ENCODE measurements at places on chromosomes 12 and 14.

DNA sequence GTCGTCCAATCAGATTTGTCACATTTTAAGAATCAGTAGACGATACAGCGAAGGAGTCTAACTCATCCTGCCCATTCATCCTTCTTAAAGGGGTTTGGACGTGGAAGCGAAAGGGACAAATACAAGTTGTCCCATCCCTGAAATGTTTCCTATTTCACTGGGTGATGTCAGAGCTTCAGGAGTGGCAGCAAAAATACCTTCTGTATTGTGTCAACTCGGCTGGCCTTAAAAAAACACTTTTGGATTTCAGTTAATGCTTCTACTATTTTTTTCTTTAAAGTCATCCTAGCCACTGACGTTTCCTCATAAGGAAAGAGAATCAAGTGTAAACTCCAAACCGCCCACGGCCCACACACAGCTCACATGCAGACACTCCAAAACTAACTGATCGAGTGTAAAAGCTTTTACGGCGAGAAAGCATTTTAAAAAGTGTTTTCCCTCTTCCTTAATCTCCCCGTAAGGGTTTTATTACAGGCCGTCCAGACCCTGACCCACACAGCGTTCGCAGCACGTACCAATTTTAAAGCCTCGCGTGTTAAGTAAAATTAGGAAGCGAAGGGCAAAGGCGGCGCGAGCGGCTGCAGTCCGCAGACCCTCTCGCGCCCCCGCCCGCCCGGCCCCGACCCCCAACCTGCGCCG is 593 bp downstream of the CFL2 start:
- DNase-seq: no peak

DNA sequence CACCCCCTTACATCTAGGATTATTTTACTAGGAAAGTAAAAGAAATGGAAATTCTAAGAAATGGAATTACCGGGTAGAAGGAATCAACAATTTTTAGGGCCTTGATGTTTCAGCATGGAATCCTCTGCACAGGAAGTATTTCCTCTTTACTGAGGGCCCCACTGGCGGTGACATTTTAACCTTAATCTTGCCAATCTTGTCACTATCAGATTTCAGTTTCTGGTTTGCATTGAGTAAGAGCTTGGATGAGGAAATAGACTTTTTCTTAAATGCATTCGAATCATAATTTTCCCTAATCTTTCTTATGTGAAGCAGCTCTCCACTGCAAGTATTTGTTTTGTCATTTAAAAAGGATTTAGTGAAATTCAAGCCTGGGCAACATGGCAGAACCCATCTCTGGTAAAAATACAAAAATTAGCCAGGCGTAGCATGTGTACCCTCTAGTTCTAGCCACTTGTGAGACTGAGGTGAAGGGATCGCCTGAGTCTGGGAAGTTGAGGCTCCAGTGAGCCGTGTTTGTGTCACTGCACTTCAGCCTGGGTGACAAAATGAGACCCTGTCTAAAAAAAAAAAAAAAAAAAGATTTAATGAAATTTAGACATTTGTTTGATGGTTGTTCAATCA is 40.7 kb downstream of the TPCN1 start:
- no peak for DNase-seq

DNA sequence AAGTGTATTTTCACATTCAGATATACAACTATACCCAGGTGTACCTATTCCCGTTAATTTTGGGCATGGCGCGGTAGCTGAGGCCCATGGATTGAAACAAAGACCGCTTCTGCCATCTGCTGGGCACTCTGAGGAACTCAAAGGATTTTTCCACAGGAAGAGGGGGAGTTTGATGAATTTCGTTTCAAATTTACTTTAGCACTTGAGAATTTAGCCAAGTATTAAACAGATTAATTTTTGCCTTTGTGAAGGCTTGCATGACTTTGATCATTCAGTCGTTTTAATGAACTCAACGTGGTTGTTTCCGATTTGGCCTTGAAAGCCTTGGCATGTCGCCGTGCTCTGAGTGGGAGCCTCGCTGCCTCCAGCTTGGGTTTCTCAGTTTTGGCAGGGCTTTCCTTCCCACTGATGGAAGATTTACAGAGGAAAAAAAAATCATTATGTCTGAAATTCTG is 153.2 kb upstream of the DDHD1 start:
- DNase-seq: no peak

GRCh38 chr12:11762723-11763326 is 113.4 kb downstream of the ETV6 start:
- no peak for DNase-seq

GRCh38 chr12:69929531-69929930 is 104.5 kb downstream of the MYRFL start:
- DNase-seq: no peak

- DNase-seq: no peak
These were observed 259.6 kb downstream of the AKAP6 start for GRCh38 chr14:32588448-32589320.

GRCh38 chr12:53585448-53586125 is 40.6 kb downstream of the ATF7 start:
- no peak for DNase-seq

DNA sequence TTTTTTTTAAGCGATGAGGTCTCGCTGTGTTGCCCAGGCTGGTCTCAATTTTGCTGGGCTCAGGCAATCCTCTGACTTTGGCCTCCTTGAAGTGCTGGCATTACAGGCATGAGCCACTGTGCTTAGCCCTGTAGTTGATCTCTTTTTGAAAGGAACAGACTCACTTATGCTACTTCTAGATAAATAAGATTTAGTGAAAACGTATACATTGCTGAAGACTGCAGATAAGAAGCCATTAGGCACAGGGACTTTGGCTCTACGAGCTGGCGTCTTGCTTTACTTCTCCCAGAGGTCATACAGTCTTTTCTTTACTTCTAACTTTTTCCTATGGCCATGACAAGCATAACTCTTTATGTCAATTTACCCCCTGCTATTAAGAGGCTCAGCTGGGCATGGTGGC is 9.4 kb downstream of the PTGR2 start:
- DNase-seq: no peak

GRCh38 chr12:9856894-9857293 is 12.3 kb downstream of the CLEC2B start:
- no peak for DNase-seq

- no peak for DNase-seq
These were observed 4.8 kb downstream of the MYH7 start for GRCh38 chr14:23430723-23431085.

DNA sequence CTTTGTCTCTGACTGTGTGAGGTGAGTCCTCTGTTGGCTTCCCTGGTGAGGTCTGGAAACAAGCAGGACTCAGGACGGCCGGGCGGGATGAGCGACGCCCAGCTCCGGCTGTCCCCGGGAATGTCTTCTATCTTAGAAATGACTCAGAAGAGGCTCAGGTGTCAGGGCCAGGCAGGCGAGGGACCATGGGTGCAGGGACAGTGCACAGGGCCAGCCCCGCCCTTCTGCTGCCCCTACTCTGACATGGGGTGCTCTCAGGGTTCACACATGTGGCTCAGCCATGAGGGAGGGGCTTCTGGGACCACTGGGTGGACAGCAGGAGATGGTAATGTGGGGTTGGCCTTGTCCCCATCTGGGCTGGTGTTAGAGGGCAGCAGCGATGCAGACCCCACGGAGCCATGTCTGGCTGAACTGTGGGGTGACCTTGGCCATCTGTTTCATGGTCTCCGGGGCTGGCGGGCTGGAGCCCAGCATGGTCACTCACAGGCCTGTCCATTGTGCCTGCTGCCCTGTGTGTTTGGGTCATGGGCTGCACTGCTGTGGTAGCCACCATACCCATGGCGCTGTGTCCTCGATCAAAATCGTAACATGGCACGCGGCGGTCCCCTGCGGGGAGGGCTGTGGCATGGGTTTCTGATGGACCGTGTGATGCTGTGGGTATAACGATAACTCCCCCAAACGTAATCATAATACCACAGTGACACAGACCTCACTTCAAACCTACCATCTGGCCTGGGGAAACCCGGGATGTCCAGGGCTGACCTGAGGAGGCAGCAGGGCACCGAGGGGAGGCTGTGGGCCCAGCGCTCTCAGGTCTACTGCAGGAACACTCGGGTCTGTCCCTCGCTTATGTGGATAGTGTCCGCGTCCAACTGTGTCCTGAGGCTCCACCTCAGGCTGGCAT is 368.8 kb downstream of the TMEM121 start:
- DNase-seq: no peak

- DNase-seq: no peak
These were observed 64.1 kb upstream of the HIF1A start for GRCh38 chr14:61631045-61631687.

DNA sequence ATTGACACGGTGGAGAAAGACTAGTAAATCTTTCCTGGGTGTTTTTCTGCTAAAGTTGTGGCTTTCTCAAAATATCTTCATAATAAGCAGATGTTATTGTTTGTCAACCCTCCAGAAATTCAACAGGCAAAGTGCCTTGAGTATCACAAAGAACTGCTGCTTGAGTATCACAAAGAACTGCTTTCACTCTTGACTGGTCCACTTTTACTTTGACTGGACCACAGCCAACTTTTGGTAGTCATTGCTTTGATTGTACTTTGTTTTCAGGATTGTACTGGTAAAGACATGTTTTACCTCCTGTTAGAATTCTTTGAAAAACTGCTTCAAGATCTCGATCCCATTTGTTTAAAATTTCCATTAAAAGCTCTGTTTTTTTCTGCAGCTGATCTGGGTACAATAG is 62.6 kb downstream of the PDZRN4 start:
- DNase-seq: no peak

GRCh38 chr14:23469906-23470403 is 452 bp downstream of the NGDN start:
- DNase-seq: no peak

- DNase-seq: no peak
These were observed 442.5 kb downstream of the EGLN3 start for GRCh38 chr14:33508126-33509062.

DNA sequence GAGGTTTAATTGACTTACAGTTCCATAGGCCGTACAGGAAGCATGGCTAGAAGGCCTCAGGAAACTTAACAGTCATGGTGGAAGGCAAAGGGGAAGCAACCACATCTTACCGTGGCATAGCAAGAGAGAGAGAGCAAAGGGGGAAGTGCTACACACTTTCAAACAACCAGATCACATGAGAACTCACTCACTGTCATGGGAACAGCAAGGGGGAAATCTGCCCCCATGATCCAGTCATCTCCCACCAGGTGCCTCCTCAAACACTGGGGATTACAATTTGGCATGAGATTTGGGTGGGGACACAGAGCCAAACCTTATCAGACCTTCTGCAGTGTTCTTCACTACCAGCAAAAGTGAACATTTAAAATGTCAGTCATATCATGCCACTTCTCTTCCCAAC is 58.9 kb downstream of the USP15 start:
- no peak for DNase-seq

GRCh38 chr14:67746927-67747326 is 45.2 kb downstream of the RDH12 start:
- DNase-seq: no peak

GRCh38 chr12:110698171-110698902 is 9.4 kb upstream of the HVCN1 start:
- DNase-seq: peak; percentile 51

GRCh38 chr14:72420749-72421474 is 473.0 kb downstream of the DPF3 start:
- peak; percentile 33 for DNase-seq

DNA sequence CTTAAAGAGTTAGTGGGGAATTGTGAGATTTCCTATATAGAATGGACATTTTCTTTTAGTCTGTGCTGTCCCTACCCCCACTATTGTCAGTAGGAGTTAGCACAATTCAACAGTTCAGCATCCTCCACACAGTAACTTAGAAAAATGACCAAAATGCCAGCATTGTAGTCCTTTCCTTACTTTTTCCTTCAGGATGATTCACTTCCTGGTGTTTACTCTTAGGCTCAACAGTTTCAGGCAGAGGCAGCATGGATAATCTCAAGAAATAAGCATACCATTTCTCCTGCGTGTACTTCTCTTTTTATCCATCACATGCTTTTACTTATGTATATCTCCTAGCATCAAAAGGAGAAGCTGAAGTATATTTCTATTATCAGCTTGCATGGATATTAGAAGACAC is 683.4 kb downstream of the SLC16A7 start:
- DNase-seq: no peak

- DNase-seq: no peak
These were observed 261.5 kb upstream of the CLEC14A start for GRCh38 chr14:38517426-38517825.

DNA sequence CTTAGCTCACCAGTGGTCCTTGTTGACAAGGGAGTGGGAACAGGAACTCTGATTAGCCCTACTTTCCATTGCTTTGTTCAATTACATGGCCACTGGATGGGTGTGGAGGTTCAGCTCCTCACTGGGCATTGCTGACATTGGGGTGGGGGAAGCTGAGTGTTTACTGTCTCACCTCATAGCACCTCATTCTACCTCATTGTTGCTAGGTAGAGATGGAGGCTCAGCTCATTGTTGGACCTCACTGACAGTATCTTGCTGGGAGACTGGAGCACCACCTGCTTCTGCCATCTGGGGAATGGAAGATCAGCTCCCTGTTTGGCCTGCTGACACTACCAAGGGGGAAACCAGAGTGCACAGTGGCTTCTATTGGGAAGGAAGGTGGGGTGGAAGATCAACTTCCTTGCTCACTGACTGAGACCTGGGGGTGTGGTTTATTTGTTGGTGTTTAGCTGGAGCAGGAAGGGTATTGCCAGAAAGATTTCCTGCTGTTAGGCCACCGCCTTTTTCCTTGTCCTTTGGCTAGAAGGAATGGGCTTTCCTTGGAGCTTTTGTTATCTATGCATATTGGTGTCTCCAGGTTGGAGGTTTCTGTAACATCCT is 1.3 kb upstream of the OR4E2 start:
- DNase-seq: no peak

GRCh38 chr12:569091-569676 is 94.1 kb downstream of the NINJ2 start:
- no peak for DNase-seq

GRCh38 chr12:122124370-122124769 is 45.8 kb downstream of the MLXIP start:
- DNase-seq: no peak

GRCh38 chr12:93366422-93366821 is 11.3 kb upstream of the NUDT4 start:
- no peak for DNase-seq

- no peak for DNase-seq
These were observed 30.4 kb downstream of the CDC42BPB start for GRCh38 chr14:103026988-103027387.

- no peak for DNase-seq
These were observed 2.2 kb upstream of the ATXN3 start for GRCh38 chr14:92108345-92109254.
